ENCODE measurements at places on chromosomes 2 and 18. TPM values are rescaled to one million over a fixed set of nuclear protein-coding genes. Genes with fewer than 3 reads are reported as not detected.

SKOR2 gene
- total RNA-seq = not detected

LAMA1 gene
- 1.8 TPM for total RNA-seq

CFC1B gene
- total RNA-seq = not detected

PRSS56 gene
- total RNA-seq = not detected

IRS1 gene
- 16.2 TPM for total RNA-seq

CCDC138 gene
- 6.9 TPM for total RNA-seq

DLX1 gene
- not detected for total RNA-seq

EFR3B gene
- 1.4 TPM for total RNA-seq

UGT1A3 gene
- total RNA-seq = 3.1 TPM

ELOA2 gene
- 0.38 TPM for total RNA-seq

VWC2L gene
- total RNA-seq = not detected

TTC31 gene
- total RNA-seq = 15.0 TPM

FBXO41 gene
- total RNA-seq = 2.3 TPM

- H3K4me3 ChIP-seq = no peak overlapping the region
- no peak for DNase-seq
- H3K4me1 ChIP-seq = no peaks in the 10 kb centered on the region
- no peaks in the 10 kb centered on the region for H3K27me3 ChIP-seq
- H3K27ac ChIP-seq = no peak overlapping the region
- no peaks in the 10 kb centered on the region for H3K36me3 ChIP-seq
Observed at GRCh38 chr2:16728351-16729136, 62.9 kb upstream of the CYRIA start.

DNA sequence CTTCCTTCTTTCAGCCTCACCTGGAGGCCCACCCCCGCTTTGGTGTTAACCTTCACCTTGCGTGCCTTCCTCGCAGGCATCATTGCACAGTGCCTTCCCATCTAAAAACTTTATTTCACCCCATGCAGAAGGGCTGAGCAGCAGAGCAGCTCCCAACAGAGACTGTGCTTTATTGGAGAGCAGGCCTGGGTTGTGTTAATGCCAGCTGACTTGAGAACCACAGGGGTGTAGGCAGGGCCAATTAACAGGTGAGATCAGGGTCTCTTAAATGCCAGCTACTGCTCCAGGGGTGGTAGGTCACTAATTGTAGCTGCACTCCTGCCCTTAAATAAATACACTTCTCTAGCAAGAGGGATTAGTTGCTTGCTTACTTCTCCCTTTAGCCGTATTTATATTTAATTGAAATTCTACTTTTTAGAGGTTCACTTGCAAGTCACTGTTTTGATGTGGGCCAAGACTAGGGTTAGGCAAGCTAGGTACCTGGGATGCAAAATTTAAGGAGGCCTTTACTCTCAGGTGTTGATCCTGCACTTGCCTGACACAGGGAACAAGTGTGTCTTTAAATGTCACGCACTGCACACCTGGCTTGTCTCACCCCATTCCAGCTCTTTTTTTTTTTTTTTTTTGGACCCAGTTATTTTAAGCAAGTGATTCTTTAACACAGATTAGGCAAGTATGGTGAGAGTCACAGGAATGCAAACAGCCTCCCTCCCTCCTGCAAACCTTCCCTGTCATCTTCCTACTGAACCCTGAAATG, 54.5 kb downstream of the LYPD1 start:
- no peaks in the 10 kb centered on the region for H3K27me3 ChIP-seq
- H3K36me3 ChIP-seq = no peaks in the 10 kb centered on the region
- H3K4me1 ChIP-seq = no peaks in the 10 kb centered on the region
- H3K4me3 ChIP-seq = no peak overlapping the region

- H3K36me3 ChIP-seq = no peaks in the 10 kb centered on the region
- no peak for DNase-seq
- H3K27ac ChIP-seq = no peak overlapping the region
- H3K27me3 ChIP-seq = no peaks in the 10 kb centered on the region
- no peaks in the 10 kb centered on the region for H3K4me1 ChIP-seq
Observed at GRCh38 chr2:58054264-58054663, 7.7 kb downstream of the VRK2 start.

DNA sequence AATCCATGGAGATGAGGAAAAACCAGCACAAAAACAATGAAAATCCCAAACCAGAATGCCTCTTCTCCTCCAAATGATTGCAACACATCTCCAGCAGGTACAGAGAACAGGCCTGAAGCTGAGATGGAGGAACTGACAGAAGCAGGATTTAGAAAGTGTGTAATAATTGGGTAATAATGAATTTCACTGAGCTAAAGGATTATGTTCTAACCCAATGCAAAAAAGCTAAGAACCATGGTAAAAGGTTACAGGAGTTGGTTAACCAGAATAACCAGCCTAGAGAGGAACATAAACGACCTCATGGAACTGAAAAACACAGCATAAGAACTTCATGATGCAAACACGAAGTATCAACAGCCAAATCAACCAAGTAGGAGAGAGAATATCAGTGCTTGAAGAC, 13.7 kb upstream of the SERPINB11 start:
- peak overlapping the region; percentile 66 for H3K27ac ChIP-seq
- no peak overlapping the region for H3K4me3 ChIP-seq
- H3K27me3 ChIP-seq = no peaks in the 10 kb centered on the region
- no peaks in the 10 kb centered on the region for H3K36me3 ChIP-seq

DNA sequence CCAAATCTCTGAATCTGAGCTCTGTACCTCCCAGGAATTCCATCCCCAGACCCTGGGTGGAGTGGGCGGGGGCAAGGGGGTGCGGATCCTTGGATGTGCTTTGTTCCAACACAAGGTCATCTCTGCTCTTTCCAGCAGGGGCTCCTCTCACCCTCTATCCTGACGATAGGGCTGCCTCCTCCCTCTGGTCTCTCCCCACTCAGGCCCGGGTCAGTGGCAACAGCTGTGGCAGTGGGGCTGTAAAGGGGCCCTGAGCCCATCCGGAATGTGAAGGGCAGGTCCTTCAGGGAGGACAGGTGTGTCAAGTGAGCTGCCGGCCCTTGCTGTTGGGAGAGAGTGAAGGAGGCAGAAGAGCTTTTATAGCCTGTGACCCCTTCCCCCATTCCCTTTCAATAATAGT, 167.8 kb downstream of the CELF4 start:
- DNase-seq = no peak
- H3K36me3 ChIP-seq = no peaks in the 10 kb centered on the region
- no peak overlapping the region for H3K27ac ChIP-seq
- no peak overlapping the region for H3K4me3 ChIP-seq

- peaks cover 6% of the 10 kb centered on the region for H3K4me1 ChIP-seq
- no peak overlapping the region for H3K27ac ChIP-seq
- H3K4me3 ChIP-seq = no peak overlapping the region
- no peaks in the 10 kb centered on the region for H3K27me3 ChIP-seq
- no peak for DNase-seq
- H3K36me3 ChIP-seq = no peaks in the 10 kb centered on the region
Observed at GRCh38 chr18:78402966-78403365, 576.7 kb upstream of the SALL3 start.

GRCh38 chr2:150212722-150213171, 274.7 kb downstream of the RND3 start:
- H3K4me3 ChIP-seq = no peak overlapping the region
- H3K36me3 ChIP-seq = no peaks in the 10 kb centered on the region
- H3K4me1 ChIP-seq = no peaks in the 10 kb centered on the region
- no peaks in the 10 kb centered on the region for H3K27me3 ChIP-seq
- no peak for DNase-seq

- no peaks in the 10 kb centered on the region for H3K4me1 ChIP-seq
- H3K36me3 ChIP-seq = no peaks in the 10 kb centered on the region
- no peak overlapping the region for H3K27ac ChIP-seq
- no peak for DNase-seq
- H3K27me3 ChIP-seq = no peaks in the 10 kb centered on the region
Observed at GRCh38 chr18:26208977-26209376, 17.3 kb upstream of the TAF4B start.

GRCh38 chr2:47041063-47041462, 114.0 kb downstream of the STPG4 start:
- no peak overlapping the region for H3K4me3 ChIP-seq
- peak overlapping the region; percentile 81 for H3K27ac ChIP-seq
- H3K36me3 ChIP-seq = peaks cover 79% of the 10 kb centered on the region
- DNase-seq = no peak
- H3K27me3 ChIP-seq = no peaks in the 10 kb centered on the region

DNA sequence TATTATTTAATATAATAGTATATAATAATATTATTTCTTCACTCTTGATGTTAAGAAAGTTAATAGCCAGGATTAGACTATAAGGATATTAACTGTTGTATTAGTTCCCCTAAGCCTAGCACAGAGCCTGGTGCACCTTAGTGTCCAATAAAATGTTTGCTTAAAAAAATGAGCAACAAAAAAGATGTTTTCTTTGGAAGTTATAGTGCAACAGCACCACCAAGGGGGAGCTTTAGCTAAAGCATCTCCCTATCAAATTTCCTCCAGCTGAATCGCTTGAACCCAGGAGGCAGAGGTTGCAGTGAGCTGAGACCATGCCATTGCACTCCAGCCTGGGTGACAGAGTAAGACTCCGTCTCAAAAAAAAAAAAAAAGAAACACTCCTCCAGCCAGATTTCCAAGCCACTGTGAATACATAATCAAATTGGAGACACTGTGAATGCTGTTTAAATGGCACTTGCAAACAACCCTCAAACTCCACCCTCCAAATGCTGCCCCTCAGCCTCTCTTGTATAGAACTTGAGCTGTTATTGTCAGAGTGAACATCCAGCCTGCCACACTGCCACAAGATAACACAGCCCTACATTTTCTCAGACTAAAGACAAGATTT, 221.9 kb downstream of the DYM start:
- H3K36me3 ChIP-seq = no peaks in the 10 kb centered on the region
- no peaks in the 10 kb centered on the region for H3K27me3 ChIP-seq
- no peak for DNase-seq

GRCh38 chr18:59627414-59627813, 69.8 kb downstream of the CCBE1 start:
- H3K4me1 ChIP-seq = peaks cover 21% of the 10 kb centered on the region
- no peak overlapping the region for H3K4me3 ChIP-seq
- no peak for DNase-seq
- H3K27me3 ChIP-seq = no peaks in the 10 kb centered on the region
- no peak overlapping the region for H3K27ac ChIP-seq

- no peaks in the 10 kb centered on the region for H3K36me3 ChIP-seq
- H3K27ac ChIP-seq = no peak overlapping the region
- no peak overlapping the region for H3K4me3 ChIP-seq
Observed at GRCh38 chr2:104378853-104379374, 475.0 kb upstream of the POU3F3 start.

GRCh38 chr18:3671176-3671575, 221.2 kb downstream of the TGIF1 start:
- no peak for DNase-seq
- no peak overlapping the region for H3K4me3 ChIP-seq
- H3K27ac ChIP-seq = no peak overlapping the region
- H3K27me3 ChIP-seq = no peaks in the 10 kb centered on the region

- DNase-seq = no peak
- H3K4me3 ChIP-seq = peak overlapping the region; percentile 72
- peaks cover 43% of the 10 kb centered on the region for H3K36me3 ChIP-seq
Observed at GRCh38 chr2:240556553-240557100, 1.2 kb downstream of the ANKMY1 start.

GRCh38 chr2:173457366-173457765, 102.7 kb downstream of the CDCA7 start:
- H3K27ac ChIP-seq = no peak overlapping the region
- no peaks in the 10 kb centered on the region for H3K4me1 ChIP-seq
- no peaks in the 10 kb centered on the region for H3K36me3 ChIP-seq
- no peak overlapping the region for H3K4me3 ChIP-seq
- H3K27me3 ChIP-seq = peaks cover 7% of the 10 kb centered on the region

- no peaks in the 10 kb centered on the region for H3K36me3 ChIP-seq
- H3K4me3 ChIP-seq = no peak overlapping the region
- H3K27ac ChIP-seq = peak overlapping the region; percentile 76
- DNase-seq = no peak
- H3K27me3 ChIP-seq = no peaks in the 10 kb centered on the region
Observed at GRCh38 chr2:43408407-43409160, 182.2 kb upstream of the ZFP36L2 start.

GRCh38 chr2:241801611-241802420, 7.2 kb upstream of the NEU4 start:
- no peak overlapping the region for H3K27ac ChIP-seq
- no peak for DNase-seq
- H3K27me3 ChIP-seq = peaks cover 6% of the 10 kb centered on the region
- no peak overlapping the region for H3K4me3 ChIP-seq

DNA sequence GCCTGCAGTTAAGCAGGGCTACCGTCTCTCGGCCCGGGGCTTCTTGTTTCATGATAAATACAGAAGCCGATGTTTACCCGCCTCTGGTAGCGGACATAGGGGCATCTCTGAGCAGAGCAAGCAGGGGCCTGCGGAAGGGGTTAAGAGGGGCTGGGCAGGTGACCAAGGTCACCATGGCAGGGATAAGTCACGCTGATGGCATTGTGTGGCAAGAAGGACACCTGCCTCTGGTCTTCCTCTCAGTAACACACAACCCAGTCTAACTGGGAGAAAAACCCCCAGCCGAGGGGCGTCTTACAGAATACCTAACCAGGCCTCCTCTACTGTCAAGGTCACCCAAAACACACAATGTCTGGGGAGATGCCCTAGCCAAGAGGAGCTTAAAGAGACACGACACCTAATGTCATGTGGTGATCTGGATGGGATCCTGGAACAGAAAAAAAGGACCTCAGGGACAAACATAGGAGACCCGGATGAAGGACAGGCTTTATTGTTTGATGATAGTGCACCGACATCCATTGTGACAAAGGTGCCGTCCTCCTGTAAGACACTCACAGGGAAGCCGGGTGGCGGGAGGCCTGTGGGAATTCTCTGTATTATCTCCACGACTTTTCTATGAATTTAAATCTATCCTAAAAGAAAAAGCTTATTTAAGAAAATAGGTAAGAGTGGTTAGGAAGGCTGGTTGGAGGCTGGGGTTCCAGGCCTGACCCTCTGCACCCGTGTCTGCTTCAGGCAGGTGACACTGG, 24.8 kb downstream of the SH3BP4 start:
- no peaks in the 10 kb centered on the region for H3K27me3 ChIP-seq
- no peaks in the 10 kb centered on the region for H3K36me3 ChIP-seq
- peaks cover 20% of the 10 kb centered on the region for H3K4me1 ChIP-seq
- no peak overlapping the region for H3K4me3 ChIP-seq
- no peak overlapping the region for H3K27ac ChIP-seq

GRCh38 chr2:120539937-120540718, 194.2 kb downstream of the INHBB start:
- no peak for DNase-seq
- peaks cover 19% of the 10 kb centered on the region for H3K4me1 ChIP-seq
- no peaks in the 10 kb centered on the region for H3K36me3 ChIP-seq

GRCh38 chr2:208025814-208026184, 472 bp upstream of the PLEKHM3 start:
- peak overlapping the region; percentile 88 for H3K4me3 ChIP-seq
- DNase-seq = no peak
- H3K27ac ChIP-seq = peak overlapping the region; percentile 80
- no peaks in the 10 kb centered on the region for H3K27me3 ChIP-seq
- peaks cover 11% of the 10 kb centered on the region for H3K4me1 ChIP-seq
